ENCODE measurements at places on chromosomes 4 and X.
A peak's percentile ranks its signal among the peaks of the same experiment; 100 is the strongest.

- no peak for DNase-seq
Measured at GRCh38 chr4:173935622-173936405, 347.7 kb downstream of the FBXO8 start.

DNA sequence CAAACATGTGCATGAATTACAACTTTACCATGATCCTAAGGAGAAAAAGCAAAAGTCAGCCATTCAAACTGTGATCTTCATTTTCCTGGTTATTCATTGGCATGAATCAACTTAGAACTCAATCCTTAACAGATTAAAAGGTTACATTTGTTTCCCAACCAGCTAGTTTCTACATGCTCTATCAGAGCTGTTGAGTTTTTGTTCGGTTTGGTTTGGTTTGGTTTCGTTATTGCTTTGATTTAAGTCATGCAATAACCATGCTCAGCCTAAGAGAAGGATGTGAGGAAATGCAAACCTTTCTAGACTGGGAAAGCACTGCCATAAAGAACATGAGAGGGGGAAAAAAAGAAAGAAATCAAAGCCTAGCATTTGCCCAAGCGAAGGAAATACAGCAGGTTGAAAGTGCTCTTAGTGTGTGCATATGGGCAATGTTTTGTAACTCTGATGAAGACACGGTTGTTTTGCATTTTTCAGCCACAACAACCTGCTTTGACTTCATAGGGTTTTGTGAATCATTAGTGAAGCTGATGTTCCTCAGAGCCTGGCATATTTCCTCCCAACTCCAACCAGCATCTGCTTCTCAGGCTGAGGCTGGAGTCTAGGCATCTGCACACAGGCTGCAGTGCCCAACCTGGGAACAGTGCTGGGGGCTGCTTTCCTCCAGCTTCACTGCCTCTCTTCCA, 234.3 kb downstream of the ZNF674 start:
- no peak for DNase-seq

DNA sequence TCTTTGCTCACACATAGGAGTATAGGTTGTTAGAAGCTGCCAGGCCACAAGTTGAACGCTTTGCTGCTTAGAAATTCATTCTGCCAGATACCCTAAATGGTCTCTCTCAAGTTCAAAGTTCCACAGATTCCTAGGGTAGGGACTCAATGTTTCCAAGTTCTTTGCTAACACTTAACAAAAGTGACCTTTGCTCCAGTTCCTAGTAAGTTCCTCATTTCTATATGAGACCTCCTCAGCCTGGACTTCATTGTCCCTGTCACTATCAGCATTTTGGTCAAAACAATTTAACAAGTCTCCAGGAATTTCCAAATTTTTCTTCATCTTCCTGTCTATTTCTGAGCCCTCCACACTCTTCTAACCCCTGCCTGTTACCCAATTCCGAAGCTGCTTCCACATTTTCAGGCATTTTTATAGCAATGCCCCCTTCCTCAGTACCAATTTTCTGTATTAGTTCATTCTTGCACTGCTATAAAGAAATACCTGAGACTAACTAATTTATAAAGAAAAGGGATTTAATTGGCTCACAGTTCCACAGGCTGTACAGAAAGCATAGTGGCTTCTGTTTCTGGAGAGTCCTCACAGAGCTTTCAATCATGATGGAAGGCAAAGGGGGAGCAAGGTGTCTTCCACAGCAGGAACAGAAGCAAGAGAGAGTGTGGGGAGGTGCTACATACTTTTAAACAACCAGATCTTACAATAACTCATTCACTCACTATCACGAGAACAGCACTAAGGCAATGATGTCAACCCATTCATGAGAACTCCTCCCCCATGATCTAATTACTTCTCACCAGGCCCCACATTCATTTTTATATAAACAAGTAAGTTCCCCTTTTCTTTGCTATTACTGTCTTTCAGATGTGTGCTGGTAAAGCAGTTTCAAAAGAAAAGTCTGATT, 11.5 kb upstream of the TLR1 start:
- peak; percentile 26 for DNase-seq

DNA sequence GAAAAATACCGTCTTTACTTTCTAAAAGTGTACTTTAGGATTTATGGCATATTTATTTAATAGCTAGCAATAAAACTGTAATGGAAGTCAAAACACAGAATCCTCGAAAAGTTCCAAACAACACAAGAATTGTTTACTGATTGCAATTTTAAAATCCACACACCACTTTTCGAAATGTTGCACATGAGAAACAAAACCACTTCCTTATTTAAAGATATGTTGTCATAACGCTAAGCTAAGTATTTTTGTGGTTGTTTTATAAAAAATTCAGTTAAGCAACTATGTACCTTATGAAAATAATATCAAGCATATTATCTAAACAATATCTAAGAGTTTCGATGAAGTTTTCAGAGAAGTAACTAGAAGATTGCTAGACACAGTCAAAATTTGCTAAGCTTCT, 344 bp downstream of the TMPRSS11D start:
- no peak for DNase-seq

GRCh38 chrX:150478496-150479492, 89.6 kb upstream of the MTM1 start:
- DNase-seq, result no peak

DNA sequence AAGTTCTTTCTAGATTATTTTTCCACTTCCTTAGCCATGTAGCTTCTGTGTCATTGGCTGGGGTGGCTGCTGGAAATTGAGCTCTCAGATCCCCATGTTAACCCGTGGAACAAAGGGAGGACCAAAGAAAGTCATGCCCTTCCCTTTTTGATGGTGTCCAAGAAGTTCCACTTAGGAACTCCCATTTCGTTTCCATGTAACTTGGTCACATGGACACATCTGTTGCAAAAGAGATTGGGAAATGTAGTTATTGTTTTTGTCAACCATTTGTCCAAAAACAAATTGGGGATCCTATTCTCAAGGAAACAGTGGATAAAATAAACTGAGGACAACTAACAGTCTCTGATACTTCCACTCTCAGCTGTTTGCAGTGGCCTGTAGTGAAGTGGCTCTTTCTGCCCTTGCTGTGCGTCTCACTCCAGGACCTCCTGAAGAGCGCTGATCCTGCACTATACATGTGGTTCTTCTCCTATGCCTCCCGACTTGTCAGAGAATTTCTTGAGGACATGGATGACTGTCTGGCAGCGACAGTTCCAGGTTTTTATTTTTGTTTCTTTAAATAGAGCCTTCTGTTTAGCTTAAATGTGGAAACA, 125.3 kb upstream of the LNX1 start:
- DNase-seq, result no peak

GRCh38 chrX:29145316-29145715, 558.1 kb downstream of the IL1RAPL1 start:
- no peak for DNase-seq

DNA sequence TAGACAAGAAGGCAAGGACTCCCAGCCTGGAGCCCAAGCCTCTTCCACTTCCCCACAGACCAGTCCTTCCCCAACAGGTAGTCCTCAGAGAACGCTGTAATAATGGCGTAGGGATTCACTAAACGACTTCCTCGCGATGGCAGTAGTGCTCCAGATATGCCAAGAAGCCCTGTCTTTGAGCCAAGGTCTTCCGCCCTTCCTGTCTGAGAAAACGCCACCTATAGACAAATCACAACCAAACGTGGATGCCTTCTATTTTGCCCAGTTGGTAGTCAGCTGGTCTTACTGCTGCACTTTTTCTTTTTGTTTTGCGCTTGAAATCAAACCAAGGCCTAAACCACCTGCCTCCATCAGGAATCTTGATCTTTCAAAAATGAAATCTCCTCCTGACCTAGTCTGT, 203.3 kb downstream of the OR13H1 start:
- no peak for DNase-seq

Data from small intestine (tissue), 16 donors.